Stimulated activated CD4-positive, alpha-beta T cell treated with anti-CD3 and anti-CD28 coated beads, Interleukin-4, amount 100 ng/mL, for 4 hours (primary cell): ENCODE measurements at places on chromosomes 16 and 17.

DNA sequence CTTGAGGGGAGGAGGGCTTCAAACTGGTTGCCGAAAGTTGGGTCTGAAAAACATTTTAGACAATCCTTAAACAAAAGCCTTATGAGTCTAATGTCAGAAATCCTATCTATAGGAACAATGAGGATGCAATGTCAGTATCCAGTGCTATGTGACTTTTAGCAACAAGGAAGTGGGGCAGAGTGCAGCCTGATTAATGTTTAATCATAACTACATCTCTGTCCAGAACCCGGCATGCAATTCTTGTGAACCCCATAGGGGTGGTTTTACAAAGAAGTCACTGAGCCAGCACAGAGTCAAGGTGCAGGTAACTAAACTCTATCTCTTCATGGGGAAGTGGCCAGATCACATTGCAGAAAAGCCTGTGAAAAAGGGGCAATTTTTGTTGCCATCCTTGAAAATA, 267.5 kb downstream of the HS3ST4 start:
- no peak for DNase-seq

- no peak for DNase-seq
These were observed 221.4 kb upstream of the MAF start for GRCh38 chr16:79821911-79822310.

GRCh38 chr17:80940171-80941123, 51.2 kb upstream of the CHMP6 start:
- no peak for DNase-seq

- no peak for DNase-seq
These were observed 22.0 kb downstream of the ADCY9 start for GRCh38 chr16:4094127-4094773.

- DNase-seq, result no peak
These were observed 16.3 kb downstream of the PIPOX start for GRCh38 chr17:29059281-29059680.

DNA sequence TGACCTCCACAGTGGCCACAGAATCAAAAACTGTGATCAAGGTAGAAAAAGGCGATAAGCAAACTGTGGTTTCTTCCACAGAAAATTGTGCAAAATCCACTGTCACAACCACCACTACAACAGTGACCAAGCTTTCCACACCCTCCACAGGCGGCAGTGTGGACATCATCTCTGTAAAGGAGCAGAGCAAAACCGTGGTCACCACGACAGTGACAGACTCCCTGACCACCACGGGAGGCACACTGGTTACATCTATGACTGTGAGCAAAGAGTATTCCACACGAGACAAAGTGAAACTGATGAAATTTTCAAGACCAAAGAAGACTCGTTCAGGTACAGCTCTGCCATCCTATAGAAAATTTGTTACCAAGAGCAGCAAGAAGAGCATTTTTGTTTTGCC, 83.6 kb downstream of the C17orf58 start:
- DNase-seq, result no peak

DNA sequence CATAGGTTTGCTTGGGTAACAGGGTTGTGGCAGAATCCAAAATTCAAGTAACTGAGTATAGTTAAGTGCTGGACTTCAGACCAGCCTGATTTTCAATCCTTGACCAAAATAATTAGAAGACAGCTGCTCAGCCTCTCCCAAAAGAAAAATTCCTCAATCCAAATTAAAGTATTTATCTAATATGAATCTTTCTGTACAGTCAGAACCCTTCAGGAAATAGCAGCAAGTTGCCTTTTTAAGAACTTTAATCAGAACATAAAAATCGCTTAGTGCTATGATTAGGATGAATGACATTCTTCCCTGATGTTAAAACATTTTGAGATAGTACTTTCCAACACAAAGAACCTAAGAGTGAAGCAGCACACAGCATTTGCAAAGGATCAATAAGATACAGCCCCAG, 50.2 kb downstream of the CFDP1 start:
- DNase-seq, result no peak

- DNase-seq, result no peak
These were observed 41.7 kb downstream of the EFCAB5 start for GRCh38 chr17:29982991-29983653.

DNA sequence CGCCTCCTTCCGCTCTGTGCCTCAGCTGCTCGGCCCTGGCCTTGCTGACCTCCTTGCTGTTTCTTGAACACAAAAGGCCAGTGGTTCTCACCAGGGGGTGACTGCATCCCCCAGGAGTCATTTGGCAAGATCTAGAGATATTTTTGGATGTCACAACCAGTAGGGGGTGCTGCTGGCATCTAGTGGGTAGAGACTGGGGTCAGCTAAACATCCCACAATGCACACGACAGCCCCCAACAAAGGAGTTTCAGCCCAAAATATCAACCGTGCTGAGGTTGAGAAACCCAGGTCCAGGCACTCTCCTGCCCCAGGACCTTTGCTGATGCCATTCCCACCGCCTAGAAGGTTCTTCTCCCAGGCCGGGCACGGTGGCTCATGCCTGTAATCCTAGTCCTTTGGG, 39.7 kb downstream of the ABCC6 start:
- no peak for DNase-seq

- DNase-seq, result no peak
These were observed 347.1 kb upstream of the CA10 start for GRCh38 chr17:52505601-52506000.

DNA sequence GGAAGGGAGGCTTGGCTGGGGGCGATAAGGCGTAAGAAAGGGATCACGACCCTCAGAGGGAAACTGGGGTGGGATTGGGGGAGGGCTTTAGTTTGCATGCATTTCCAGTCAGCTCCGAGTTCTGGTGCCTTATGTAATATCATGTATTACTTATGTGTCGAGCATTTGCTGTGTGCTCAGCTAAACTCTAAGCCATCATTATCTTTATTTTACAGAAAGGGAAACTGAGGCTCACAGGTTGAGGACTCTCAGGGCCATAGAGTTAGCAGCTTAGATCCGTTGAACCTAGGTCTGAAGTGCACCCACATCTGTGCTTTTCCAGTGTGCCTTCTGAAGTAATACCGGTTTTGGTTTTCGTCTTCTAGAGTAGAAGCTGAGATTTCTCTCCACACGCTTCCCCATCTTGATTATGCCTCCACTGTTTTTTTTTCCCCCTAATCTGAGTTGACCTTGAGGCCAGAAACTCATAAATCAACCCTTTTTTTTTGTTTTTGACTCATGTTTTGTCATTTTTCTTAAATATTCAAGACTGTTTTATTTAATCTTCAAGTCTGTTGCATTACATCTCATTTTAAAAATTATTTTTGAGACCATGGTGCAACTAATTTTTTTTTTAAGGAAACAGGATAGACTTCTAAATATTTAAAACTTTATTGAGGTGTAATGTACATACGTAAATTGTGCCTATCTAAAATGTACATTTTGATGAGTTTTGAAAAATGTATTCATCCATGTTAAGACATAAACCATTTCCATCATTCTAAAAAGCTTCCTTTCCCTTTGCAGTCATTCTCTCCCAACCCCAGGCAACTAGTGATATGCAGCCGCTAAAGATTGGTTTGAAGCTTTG, 741 bp downstream of the CYB5B start:
- no peak for DNase-seq

DNA sequence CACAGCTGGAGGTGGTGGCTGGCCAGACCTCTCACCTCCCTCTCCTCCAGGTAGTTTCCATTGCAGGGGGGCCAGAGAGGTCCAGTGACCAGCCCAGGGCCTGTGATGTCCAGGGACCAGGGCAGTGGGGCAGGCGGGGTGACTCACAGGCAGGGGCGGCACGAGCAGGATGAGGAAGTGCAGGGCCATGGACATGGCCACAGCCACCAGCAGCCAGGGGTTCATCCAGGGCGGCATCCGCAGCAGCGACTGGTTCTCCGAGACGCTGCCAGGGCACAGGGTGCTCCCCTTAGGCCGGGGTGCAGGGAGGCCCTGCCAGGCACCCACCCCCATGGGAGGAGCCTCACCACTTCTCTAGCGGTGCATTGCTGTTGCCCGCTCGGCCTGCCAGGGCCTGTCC, 12.9 kb upstream of the P2RX1 start:
- DNase-seq, result no peak

DNA sequence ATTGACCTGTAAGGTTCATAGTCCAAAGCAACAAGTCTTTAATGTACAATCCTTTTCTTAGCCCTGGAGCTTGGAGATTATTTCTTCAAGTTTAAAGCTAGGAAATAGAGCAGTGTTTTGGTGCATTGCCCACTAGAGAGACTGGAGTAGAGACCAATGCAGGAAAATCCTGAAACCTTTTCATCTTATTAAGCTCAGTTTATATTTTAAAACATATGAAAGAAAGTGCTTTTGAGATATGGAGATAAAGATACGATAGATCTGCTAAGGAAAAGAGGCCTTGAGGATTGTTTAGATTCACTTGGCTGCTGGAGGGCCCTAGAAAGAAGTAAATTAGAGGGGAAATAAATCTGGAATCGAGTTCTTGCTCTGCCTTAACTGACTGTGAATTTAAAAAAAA, 212.0 kb downstream of the GRIN2A start:
- no peak for DNase-seq

GRCh38 chr17:9414471-9414870, 161.1 kb downstream of the STX8 start:
- no peak for DNase-seq

- no peak for DNase-seq
These were observed 27.9 kb upstream of the HSBP1 start for GRCh38 chr16:83779886-83780285.

- DNase-seq, result no peak
These were observed 45.4 kb downstream of the BAHCC1 start for GRCh38 chr17:81440511-81441244.

DNA sequence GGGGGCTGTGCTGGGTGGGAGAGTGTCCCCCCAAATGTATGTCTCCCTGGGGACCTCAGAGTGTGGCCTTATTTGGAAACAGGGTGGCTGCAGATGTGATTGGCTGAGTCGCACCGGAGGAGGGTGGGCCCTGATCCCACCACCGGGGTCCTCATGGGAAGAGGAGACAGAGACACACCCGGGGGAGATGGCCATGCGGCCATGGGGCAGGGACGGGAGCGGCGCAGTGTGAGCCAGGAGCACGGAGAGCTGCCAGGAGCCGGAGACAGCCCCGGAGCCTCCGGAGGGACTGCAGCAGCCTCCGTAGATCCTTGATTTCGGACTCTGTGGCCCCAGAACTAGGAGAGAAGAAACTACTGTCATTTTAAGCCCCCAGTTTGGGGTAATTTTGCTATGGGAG, 1.6 kb upstream of the CIBAR2 start:
- no peak for DNase-seq

GRCh38 chr16:81612351-81613163, 166.5 kb upstream of the PLCG2 start:
- no peak for DNase-seq

DNA sequence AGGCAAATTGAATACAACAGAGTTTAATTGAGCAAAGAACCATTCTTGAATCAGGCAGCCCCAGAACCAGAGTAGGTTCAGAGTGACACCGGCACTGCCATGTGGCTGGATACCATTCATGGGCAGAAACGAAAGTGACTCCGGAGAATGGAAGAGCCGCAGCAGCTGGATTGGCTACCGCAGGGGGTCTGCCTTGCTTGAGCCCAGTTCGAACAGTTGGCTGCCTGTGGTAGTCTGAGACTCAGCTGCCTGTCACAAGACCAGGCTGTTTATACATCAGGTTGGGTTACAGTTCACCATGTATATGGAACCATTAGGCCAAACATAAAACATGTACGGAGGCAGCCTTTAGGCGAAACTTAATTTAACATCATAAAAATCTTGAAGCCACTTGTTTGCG, 205.2 kb upstream of the CHMP6 start:
- DNase-seq, result no peak

DNA sequence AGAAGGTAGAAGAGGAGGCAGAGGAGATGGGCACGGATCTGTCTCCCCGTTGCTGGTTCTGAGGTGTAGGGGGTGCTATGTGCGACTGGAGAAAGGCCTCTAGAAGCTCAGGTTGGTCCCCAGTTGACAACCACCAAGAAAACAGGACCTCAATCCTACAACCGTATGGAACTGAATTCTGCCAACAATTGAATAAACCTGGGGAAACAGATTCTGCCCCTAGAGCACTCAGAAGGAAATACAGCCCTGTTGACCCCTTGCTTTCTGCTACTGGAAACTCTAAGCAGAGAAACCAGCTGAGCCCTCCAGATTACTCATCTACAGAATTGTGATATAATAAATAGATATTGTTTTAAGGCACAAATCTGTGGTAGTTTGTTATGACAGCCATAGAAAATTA, 313.0 kb upstream of the GOT2 start:
- no peak for DNase-seq

GRCh38 chr16:10206215-10206614, 24.0 kb upstream of the GRIN2A start:
- no peak for DNase-seq

DNA sequence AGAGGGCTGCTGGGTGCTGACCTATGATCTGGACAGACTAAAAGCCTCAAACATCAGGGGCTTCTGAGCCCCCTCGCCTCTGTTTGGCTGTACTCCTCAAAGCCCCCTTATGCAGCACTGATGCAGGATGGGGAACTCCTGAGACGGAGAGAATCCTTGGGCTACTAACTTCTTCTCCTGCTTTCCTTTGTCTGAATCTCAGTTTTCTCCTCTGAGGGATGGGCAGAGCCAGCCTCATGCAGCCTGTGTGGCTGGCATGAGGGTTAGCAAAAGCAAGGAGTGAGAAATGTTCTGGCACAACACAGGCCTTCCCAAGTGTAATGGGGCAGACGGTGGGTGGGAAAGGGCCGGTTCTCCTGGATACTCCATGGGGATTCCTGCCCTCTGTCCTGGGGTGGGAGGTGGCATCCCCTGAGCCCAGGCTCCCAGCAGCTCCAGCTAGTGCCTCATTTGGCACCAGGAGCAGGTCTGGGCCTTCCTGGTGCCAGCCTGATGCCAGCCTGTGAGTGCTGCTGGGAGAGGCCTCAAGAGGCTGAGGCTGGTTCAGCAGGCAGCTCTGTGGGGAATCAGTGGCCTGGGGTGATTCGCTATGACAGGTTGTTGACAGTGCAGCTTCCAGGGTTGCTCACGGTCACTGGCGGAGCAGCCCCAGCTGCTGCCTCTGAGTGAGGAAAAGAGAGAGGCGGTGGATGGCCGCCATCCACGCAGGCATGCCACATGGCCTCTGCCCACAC, 4.0 kb upstream of the BRD7 start:
- no peak for DNase-seq

GRCh38 chr17:33949100-33949499, 306.0 kb upstream of the CCL2 start:
- no peak for DNase-seq

- DNase-seq, result no peak
These were observed 111.4 kb upstream of the NACA2 start for GRCh38 chr17:61702450-61702849.

- DNase-seq, result no peak
These were observed 151.9 kb upstream of the GSE1 start for GRCh38 chr16:85461022-85461813.
